ENCODE measurements at places on chromosomes 2 and 18.

DNA sequence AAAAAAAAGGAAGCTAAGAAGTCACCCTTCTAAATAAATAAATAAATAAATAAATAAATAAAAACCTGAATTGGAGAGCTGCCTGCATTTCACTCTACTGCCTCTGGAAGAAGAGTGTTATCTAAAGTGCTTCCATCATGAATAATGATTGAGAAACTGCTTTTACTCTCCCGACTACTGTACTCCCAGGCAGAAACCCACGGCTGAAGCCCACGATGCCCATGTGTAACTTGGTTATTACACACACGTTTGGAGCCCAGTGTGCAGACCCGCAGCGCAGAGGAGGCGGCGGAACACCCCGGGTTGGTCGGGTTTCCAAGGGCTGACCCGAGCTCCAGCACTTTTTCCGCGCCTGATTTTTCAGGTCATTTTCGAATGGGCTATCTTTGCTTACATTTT is 697 bp upstream of the SPATS2L start:
- ATAC-seq = no peak

DNA sequence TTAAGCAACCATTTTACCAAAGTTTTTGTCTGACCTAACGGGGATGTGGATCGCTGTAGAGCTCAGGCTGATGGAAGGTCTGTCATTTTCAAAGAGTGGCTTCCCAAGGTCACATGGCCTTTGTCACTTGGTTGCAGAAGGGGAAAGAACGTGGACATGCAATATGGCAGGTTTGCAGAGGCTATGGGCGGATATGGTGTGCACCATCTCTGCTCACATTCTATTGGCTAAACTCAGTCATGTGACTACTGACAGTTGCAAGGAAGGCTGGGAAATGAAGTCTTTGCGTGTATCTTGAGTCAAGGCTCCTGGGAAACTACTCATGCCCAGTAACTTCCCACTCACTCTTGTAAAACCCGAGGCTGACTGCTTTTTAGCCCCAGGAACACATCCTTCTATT is 96.8 kb downstream of the ST6GAL2 start:
- ATAC-seq = no peak

GRCh38 chr18:36811430-36811829 is 17.4 kb downstream of the TPGS2 start:
- ATAC-seq = no peak

DNA sequence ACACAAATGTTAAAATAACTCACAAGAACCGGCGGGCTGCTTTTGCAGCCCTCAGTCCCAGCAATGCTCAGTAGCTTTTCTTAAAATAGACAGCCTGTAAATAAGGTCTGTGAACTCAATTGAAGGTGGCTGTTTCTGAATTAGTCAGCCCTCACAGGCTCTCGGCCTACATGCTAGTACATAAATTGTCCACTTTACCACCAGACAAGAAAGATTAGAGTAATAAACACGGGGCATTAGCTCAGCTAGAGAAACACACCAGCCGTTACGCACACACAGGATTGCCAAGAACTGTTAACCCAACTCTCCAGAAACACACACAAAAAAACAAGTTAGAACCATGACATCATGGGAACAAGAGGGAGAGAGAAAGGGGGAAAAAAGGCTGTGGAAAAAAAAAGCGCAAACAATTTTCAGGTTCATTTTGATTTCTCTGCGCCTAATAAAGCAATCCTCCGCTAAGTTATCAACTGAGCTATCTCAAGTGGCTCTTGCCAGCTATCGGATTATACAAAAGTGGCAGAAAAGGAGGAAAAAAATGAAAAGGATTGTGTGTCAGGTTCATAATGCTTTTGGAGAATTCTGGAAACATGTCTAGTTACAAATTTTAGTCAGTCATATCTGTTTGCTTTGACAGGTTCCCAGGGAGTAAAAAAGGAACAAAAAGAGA is 89.1 kb downstream of the ZEB2 start:
- peak; percentile 83 for ATAC-seq

DNA sequence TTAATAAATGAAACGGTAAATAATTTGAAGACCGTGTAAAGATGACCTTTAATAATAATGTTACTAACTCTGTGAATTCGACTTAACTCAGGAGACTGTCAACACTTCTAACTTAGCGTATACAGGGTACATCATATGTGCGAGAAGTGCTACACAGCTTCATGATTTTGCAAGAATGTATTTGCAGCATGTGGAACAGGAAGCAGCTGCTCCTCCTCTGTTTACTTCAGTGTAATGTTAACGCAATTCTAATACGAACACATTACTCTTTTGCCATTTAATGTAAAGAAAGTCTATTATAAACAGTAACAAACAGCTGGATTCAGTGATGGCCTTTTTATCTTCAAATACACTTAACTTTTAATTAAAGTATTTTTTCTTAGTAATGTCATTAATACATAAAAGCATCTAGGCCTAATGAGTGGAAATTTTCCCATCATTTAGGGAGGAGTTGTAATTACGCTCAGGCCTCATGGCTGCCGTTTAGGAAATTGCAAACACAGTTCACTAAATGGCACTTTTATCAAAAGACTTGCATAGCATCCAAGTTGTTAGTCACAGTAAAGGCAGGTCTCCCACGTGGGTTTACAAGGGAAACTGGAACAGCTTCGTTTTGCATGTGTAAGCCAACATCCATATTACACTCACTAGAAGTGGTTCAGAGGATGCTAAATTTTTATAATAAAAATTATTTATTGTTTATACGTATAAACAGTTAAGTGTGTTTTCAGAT is 635.7 kb downstream of the FBXO15 start:
- no peak for ATAC-seq

GRCh38 chr2:38523728-38524437 is 78.8 kb downstream of the HNRNPLL start:
- no peak for ATAC-seq

DNA sequence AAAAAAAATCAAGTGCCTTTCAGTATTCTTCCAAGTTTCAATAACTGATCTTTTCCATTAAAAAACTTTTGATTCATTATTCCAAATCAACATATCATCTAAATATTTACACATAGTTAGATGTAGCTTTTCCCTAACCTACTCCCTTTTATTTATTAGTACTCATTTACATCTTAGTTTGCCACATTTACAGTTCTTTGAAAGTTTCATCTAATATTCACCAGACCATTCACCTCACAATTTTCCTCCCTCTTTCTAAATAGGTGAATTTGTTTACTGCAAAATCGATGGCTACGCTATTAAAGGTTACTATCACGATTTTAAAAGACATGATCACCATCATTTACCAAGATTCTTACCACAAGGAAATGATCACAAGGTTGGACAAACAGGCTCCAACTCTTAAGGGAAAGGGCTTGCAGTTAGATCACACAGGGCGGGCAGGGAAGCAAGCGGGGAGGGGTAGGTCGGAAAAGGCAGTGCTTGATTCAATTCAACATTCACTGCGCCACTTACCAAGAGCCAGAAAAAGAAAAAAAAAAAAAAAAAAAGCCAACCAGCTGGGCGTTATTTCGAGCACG is 654 bp upstream of the MARCHF7 start:
- no peak for ATAC-seq

GRCh38 chr2:33561872-33562271 is 37.2 kb downstream of the FAM98A start:
- no peak for ATAC-seq

GRCh38 chr2:14673351-14673875 is 40.9 kb downstream of the LRATD1 start:
- ATAC-seq = no peak

- no peak for ATAC-seq
Observed at GRCh38 chr18:22846088-22846683, 86.9 kb upstream of the RBBP8 start.

GRCh38 chr2:201952187-201952586 is 81.5 kb upstream of the FZD7 start:
- no peak for ATAC-seq

DNA sequence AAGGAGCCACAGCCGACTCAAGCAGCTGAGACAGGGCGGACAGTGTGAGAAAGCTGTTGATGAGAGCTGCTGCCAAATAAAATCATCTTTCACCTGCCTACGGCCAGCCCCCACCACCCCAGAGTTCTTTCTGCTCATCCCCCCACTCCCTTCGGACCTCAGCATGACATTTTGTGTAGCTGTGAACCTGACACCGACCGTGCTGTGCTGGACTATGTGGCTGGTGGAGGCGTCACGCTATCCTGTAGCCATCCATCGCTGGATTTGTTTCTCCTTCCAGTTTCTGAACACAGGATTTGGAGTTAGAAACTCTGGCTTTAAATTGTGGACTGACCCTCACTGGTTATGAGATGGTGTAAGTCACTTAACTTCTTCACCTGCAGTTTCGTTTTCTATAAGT is 317.3 kb downstream of the DCDC2C start:
- no peak for ATAC-seq

DNA sequence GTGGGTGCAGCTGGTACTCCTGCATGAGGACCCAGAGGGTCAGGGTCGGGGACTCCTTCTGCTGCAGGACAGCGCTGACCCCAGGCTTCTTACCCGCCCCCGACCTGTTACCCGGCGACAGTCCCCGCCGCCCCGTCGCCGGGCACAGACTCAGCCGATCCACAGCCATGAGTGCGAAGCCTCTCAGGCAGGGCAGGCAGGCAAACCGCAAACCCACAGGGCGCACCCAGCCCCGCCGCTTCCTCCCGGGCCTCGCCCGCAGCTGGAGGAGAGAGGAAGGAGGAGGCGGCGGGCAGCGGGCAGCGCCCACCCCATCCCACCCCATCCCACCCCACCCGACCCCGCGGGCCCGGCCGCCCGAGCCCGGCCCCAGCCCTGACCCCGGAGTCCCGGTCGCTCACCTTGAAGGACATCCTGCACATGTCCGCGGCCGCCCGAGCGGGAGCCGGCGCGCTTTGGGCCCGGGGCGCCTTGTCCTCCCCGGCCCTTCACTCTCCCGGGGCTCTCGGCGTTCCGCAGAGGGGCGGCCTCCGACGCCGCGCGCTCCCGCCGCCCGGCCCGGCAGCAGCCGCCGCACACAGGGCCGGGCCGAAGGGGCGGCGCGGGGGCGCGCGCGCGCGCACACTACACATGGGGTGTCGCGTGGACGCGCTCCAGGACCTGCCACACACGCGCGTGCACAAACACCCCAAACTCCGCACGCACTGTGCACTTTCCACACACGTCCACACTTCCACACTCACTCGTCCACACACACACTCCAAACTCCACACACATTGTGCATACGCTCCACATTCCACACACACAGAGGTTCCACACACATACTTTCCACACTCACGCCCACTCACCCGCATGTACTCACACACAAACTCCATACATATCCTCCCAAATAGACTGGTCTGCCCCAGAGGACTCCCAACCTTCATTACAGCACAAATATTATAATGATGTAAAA is at the start of gene ANKRD29:
Gene ANKRD29 (minus strand): TSS at position 603 of the 955 bp plus-strand sequence. CDS start 181 bp downstream, at position 422.
- ATAC-seq = peak; percentile 54

DNA sequence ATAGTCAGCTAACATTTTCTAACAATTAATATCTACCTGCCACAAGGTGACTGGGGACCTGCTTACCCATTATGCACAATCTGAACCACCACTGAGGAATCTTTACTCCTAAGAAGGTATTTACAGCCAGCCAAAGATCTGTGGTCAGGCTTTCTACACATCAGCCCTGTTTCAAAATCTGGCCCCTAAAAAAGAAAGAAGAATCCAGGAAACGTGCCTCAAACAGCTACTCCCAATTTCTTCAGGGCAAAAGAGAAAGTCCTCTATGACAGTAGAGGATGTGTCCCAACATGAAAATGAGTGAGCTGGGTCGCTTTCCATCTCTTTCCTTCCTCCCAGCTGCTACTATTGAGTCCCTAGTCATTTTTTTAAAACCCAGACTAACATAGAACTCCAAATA is 79.5 kb downstream of the EPB41L3 start:
- ATAC-seq = no peak

DNA sequence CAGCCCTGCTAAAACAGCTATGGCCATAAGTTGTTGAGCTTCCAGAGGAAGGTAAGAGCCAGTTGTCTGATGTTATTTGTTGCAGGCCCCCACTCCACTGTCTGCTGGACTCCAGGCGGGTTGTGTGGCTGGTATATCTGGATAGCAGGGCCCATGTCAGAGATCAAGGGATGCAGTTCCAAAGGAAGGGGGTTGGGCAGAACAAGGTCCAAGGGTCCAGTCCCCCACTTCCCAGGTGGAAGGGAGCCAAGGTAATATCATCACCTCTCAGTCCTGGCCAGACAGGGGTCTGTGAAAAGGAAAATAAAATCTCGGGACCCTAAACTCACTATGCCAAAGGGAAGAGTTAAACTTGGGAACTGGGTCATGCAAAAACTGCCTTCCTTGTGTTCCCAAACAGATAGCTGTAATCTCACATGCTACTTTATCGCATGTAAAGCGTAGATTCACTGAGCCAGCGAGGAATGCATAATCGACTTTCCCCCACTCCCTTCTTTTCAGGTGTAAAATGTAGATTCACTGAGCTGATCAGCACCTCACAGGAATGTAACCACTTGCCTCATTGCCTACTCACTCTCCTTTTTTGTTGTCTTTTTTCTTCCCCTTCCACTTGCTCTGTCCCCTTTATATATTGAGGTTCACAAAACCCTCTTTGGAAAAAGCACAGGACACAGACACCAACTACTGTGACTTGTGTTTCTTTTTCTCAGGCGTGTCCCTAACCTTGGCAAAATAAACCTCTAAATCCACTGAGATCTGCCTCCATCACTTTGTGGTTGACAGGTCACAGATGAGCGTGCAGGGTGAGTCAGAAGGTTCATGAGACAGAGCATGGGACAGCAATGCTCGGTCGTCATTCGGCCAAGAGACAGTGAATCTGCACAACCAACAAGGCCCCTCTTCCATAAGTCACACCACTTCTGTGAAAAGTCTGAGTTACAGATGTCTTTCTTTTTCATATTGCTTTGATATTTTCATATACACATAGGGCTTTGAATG is 255.3 kb upstream of the SIX2 start:
- ATAC-seq = peak; percentile 53

DNA sequence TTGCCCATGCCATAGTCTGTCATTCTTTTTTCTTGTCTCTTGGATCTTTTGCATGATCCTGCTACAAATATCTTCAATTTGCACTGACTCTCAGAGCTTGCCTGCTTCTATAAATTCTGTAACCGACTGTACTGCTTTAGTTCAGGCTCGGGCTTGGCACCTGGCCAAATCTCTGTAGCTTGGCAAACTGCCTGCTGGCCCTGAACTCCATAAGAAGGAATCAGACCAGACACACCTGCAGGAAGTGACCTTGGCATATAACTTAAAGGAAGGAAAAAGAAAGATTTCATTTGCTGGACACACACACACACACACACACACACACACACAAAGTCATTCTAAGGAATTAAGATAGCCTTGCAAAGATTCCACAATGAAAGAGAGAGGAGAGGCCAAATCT is 291.2 kb upstream of the DDX18 start:
- no peak for ATAC-seq

DNA sequence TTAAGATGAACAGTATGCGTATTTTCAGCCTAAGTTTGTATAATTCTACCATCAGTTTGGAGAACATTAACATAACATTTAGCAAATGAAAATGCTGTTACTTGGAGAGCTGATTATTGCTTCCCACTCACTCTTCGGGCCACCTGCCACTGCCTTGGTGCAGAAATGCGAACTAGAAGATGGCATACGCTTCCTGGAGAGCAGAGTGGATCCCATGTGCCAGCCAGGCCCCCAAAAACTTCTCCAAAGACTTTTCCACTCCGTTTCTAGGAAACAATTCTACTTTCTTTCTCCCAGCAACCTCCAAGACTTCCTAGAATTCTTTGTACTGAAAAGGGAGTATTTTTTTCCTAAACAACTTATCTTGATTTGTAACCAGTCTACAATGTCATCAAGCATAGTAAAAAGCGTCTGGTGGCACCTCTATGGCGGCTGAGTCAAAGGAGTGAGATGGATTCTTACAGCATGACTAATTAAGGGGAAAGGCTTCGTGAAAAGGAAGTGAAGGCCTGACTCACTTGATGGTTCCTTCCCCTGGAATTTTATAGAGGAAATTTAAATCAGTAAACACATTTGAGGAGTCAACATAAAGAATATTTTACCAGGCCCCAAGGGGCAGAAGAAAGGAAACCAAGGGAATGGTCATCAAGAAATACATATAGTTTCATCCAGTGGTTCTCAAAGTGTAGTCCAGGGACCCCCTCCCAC is 36.6 kb downstream of the FEZ2 start:
- ATAC-seq = no peak
